AG08395 (cell line): ENCODE measurements at places on chromosomes 7 and 10.

GRCh38 chr7:2255145-2256139, 13.4 kb downstream of the NUDT1 start:
- no peak for DNase-seq

DNA sequence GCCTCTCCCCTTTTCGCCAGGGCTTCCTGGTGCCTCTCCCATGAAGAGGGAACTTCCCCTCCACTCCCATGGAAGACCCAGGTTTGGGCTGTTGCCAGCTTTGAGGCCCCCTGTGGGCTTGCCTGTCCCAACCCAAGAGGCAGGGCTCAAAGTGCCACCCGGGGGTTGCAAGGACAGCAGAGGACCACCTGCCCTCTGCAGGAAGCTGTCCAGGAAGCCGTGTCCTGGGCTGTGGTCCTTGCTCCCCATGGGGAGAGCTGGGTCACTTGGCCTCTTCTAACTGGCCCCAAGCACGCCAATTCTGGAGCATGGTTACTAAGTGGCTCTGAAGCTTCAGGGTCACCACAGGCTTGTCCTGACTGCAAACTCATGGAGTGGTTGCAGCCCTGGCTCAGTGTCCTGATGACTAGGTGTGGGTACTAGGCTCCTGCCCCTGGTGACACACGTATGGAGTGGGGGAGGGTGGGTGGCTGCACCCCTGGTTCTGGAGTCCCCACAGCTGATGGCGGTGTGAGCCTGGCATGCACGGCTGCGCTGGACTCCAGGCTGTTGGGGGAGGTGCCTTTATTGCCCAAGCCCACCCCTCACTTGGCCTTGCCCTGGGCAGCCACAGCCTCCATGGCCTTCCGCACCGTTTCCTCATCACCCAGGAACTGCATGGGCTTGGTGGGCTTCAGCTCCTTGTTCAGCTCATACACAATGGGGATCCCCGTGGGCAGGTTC, 3.0 kb downstream of the PGAM2 start:
- DNase-seq: no peak

- DNase-seq: no peak
Observed at GRCh38 chr10:89153971-89154370, 53.1 kb downstream of the CH25H start.

DNA sequence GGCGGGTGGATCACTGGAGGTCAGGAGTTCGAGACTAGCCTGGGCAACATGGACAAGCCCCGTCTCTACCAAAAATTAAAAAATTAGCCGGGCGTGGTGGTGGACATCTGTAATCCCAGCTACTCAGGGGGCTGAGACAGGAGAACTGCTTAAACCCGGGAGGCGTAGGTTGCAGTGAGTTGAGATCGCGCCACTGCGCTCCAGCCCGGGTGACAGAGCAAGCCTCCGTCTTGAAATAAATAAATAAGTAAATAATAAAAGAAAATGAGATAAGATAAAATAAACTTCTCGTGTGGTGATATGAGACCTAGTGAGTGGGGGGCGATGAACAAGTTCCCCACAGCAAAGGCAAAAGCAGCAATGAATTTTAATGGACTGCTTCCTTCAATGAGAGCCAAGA, 33.6 kb upstream of the LMTK2 start:
- no peak for DNase-seq

- DNase-seq: no peak
Observed at GRCh38 chr7:108528183-108528712, 2.3 kb upstream of the PNPLA8 start.

- no peak for DNase-seq
Observed at GRCh38 chr7:114956702-114957101, 34.8 kb downstream of the MDFIC start.

GRCh38 chr10:17842641-17843040, 33.5 kb downstream of the MRC1 start:
- no peak for DNase-seq

DNA sequence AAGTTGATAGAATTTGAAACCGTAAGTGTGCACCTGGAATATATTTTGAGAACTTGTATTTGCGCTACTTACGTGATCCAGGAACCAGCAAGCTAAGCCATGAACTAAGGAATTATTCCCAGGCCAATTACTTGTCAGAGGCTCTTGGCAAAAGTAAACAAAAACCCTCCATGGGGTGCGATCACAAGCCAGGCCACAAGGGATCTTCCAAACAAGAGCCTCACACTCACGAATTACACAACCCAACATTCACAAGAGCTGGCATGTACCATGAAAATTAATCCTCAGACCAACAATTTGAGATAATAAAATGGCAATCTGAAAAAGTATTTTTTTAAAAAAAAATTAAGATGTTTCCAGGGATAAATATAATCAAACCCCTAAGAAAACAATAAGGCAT, 467.0 kb upstream of the AKR1E2 start:
- no peak for DNase-seq

DNA sequence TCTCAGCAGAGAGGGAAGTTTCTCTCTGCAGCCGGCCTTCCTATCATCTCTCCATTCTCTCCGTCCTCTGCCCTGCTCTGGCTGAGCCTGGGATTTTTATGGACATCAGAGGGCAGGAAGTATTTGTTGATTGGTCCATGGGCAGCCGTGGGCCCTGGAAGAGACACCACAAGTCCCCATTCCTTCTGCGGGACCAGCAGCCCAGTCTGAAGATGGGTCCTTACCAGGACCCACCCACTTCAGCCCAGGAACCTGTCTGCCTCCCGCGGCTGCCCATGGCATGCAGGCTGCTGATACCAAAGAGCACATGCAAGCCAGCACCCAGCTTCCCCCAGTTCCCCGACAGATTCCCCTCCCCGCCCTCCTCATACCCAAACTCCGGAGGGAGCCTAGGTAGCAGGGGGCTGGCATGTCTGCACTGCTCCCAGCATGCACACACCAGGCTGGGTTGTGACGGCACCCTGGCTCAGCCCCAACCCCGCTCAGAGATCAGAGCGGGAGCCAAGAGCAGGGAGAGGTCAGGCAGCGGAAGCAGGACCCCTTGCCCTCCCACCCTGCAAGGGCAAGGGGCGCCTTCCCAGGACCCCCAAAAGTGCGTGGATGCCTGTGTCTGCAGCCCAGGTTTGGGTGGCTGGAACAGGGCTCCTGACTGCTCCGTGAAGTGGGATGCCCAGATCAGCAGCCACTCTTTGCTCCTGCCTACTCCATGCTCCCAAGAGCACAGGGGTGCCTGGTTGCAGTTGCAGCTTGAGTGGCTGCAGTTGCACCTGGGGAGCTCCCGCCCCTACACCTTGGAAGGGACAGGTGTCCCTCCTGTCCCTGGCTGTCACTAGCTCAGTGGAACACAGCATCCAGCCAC, 538.6 kb upstream of the POT1 start:
- no peak for DNase-seq

GRCh38 chr10:18527687-18528086, 123.7 kb downstream of the NSUN6 start:
- no peak for DNase-seq

DNA sequence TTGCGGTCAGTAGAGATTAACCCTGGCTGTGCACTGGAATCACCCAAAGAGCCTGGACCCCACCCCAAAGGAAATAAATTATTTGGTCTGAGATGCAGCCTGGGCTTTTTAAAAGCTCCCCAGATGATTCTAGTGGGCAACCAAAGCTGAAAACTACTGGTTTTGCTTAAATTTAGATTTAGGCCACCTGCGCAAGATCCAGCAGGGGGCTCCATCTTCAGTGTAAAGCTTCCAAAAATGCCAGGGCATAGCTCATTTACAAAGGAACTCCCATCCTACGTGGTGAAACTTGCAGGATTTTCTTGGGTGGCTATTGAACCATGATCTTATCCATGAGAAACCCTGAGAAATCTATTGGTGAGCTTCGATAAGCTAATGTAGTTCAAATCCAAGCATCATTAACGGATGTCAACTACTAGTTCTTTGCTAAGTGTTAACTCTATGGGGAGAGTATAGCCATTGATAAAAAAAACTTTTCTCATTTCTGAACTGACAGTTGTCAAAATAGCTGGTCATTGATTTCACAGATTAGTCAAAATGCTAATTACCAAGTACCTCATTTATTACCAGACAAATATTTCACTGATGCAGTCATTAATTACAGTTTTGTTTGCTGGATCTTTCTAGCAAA, 315.3 kb downstream of the LHFPL3 start:
- peak; percentile 12 for DNase-seq

GRCh38 chr7:65449505-65449852, 75.8 kb downstream of the ZNF92 start:
- DNase-seq: no peak

- peak; percentile 52 for DNase-seq
Observed at GRCh38 chr10:52491246-52491995, 177.3 kb downstream of the DKK1 start.

DNA sequence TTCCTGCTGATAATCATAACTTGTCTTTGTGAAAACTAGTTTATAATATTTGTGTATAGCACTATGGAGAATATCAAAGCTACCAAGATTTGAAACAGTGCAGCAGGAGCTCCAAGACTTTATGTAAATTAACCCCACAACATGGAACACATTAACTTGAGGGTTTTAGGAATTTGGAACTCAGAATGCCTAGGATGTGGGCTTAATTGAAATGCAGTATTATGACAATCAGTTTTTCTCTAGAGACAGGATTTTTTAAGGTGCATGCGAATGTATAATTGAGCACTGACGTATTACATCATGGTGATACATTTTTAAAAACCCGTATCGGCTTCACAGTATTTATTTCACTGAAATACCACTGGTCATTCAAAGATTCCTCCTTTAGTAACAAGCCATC, 313.1 kb upstream of the DGKB start:
- DNase-seq: no peak

DNA sequence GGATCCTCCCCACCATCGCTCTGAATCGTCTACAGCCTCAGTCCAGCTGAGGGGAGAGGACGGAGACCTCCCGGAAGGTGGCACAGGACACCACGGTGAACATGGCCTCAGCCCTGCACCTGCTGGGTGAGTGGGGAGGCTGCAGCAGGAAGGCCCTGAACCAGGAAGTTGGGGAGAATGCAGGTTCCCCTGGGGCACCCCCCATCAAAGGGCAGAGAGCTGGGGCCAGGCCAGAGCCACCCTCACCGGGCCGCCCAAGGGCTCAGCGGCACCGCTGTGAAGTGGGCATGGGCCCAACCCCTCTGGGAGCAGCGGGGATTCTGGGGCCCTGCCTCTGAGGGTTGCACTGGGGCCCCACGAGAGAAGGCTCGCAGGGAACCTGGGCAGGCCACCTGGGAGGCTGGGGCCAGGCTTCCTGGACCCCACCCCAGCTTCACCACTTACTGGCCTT, 98.7 kb downstream of the MICALL2 start:
- DNase-seq: no peak

DNA sequence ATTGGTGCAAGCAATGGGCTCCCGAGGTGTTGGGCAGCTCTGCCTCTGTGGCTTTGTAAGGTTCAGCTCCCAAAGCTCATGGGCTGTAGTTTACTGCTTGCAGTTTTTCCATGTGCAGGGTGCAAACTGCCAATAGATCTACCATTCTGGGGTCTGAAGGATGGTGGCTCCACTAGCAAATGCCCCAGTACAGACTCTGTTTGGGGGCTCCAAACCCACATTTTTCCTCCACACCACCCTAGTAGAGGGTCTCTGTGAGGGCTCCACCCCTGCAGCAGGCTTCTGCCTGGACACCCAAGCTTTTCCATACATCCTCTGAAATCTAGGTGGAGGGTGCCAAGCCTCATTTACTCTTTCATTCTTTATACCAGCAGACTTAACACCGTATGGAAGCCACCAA, 17.4 kb upstream of the ZNF37A start:
- DNase-seq: no peak

DNA sequence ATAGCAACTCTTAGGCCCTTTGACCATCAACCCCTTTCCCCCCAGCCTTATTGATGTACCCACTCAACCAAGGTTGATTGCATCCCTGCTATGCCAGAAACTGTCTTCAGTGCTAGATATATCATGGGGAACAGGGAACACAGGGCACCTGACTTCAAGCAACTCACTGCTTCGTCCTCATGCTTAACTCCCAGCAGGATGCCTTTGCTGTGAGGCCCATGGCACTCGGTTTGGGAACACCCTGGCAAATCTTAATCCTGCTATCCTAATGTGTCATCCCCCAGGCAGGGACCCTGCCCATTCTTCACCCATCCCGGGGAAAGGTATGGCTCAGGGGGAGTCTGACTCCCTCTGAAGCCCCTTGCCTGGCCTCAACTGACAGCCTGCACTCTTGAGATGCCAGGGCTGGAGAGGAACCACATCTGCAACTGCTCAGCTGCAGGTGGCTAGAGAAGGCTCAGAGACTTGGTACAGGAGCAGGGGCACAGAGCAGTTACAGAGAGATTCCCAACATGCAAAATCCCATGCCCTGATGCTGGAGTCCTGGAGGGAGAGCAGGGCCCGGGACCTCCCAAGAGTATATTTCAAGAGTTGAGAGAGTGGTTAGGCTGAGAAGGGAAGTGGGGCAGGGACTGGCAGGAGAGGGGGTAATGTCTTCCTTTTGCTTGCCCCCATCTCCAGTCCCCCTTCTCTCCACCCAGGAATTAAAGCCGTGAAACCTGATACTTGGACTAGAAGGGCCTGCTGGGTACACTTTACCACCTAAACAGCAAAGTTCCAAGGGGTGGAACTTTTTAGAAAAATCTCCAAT, 2.4 kb upstream of the UNC5B start:
- DNase-seq: no peak

- no peak for DNase-seq
Observed at GRCh38 chr7:8982338-8982992, 549.1 kb downstream of the NXPH1 start.

- DNase-seq: no peak
Observed at GRCh38 chr7:956031-956430, 1.6 kb upstream of the ADAP1 start.

DNA sequence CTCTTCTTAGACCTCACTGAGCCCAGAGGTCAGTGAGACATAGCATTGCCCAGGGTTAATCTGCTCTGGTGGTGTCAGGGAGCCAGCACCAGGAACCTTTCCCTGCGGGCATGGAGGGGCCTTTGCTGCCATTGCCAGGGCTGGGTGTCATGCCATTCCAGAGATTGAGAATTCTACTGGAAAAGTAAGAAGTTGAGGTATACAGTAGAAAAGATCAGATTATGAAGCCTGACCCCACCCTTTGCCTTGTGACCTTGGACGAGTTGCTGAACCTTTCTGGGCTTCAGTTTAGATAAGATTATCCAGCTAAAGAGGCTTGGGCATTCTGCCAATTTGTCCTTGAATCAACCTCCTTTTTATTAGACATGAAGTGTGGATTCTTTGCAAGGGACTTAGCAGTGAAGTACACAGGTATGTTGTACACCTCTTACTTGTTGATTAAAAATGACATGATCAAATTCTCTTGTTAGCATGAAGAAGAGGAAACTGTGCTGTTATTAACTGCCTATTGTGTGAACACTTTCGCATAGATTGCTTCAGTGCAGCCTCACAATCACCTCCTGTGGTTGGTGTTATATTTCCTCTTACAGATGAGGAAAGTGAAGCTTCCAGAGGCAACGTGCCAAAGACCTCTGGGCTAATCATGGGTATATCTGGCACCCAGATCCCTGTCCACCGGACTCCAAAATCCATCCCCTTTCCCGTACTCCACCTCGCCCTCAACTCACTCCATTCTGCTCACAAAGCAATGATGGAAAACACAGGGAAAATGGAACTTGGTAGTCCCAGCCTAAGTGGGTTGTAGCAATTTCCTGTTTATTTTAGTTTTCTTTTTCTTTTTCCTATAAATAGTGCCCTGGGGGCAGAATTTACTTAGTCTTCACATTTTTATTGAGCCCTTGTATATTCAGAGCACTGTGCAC, 151.3 kb downstream of the CAMK1D start:
- no peak for DNase-seq

GRCh38 chr7:131557652-131558385, 1.4 kb upstream of the PODXL start:
- peak; percentile 60 for DNase-seq

- no peak for DNase-seq
Observed at GRCh38 chr10:130662775-130663174, 526.6 kb downstream of the GLRX3 start.

GRCh38 chr7:5661942-5662341, 119.5 kb downstream of the RNF216 start:
- DNase-seq: no peak

GRCh38 chr10:85792533-85792858, 574.1 kb downstream of the GRID1 start:
- no peak for DNase-seq
